ENCODE measurements at places on chromosomes 12 and 14. TPM values are rescaled to one million over a fixed set of nuclear protein-coding genes. Genes with fewer than 3 reads are reported as not detected.

GRCh38 chr14:35628989-35629388, 95.0 kb downstream of the INSM2 start:
- no peaks in the 10 kb centered on the region for H3K36me3 ChIP-seq
- H3K4me1 ChIP-seq, result peaks cover 5% of the 10 kb centered on the region
- no peak overlapping the region for H3K4me3 ChIP-seq

- no peaks in the 10 kb centered on the region for H3K36me3 ChIP-seq
- peaks cover 15% of the 10 kb centered on the region for H3K4me1 ChIP-seq
- peak overlapping the region; percentile 98 for H3K4me3 ChIP-seq
- DNase-seq, result peak; percentile 36
- no peaks in the 10 kb centered on the region for H3K27me3 ChIP-seq
- H3K27ac ChIP-seq, result peak overlapping the region; percentile 95
Measured at GRCh38 chr12:112380663-112381405, 1.4 kb downstream of the HECTD4 start.

DNA sequence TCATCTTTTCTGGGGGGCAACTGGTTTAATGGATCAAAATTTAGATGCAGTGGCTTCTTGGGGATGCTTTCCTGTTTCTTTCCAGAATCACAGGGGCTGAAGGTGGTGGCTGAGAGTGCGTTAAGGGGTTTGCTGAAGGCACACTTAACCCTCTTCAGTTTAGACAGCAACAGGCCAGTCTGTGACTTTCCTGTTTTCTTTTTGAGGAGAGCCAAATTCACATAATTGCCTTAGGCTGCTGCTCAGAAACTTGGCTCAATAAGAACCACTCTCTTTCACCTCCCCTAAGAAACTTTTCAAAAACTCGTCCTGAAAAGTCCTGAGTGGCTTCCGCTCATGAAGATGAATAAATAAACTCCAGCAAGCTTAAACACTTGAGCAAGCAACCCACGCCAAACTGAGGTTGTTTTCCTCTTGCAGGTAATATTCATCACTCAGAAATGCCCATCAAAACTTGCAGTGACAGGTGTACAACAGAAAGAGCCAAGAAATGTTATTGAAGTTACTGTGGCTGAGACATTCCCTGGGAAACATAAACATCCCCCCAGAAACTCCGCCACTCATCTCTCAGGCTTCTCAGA, 510.4 kb downstream of the TMEM132D start:
- DNase-seq, result no peak
- H3K27ac ChIP-seq, result no peak overlapping the region
- no peaks in the 10 kb centered on the region for H3K27me3 ChIP-seq
- no peak overlapping the region for H3K4me3 ChIP-seq
- peaks cover 45% of the 10 kb centered on the region for H3K36me3 ChIP-seq
- no peaks in the 10 kb centered on the region for H3K4me1 ChIP-seq

- no peak for DNase-seq
- no peak overlapping the region for H3K27ac ChIP-seq
- peaks cover 59% of the 10 kb centered on the region for H3K36me3 ChIP-seq
- H3K4me3 ChIP-seq, result no peak overlapping the region
- no peaks in the 10 kb centered on the region for H3K27me3 ChIP-seq
Measured at GRCh38 chr12:9636150-9636850, 28.6 kb upstream of the KLRB1 start.

DNA sequence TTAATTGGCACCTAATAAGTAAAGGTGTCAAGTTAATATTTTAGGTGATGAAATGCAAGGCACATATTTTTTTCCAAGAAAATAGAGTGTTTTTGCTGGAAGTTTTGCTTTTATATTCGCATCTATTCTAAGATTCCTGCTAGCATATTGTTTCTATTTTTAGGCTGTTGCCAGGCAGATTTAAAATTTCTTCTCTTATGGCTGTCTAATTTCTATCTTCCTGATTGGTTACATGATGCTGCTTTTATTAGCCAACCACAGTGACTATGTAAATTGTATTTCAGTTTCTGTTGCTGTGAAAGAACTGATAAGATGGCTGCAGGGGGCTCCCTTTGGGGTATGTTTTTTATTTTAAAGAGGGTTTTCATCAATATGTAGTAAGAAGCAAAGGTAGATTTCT, 42.7 kb downstream of the ATF7IP start:
- H3K27ac ChIP-seq, result peak overlapping the region; percentile 74
- H3K4me3 ChIP-seq, result no peak overlapping the region
- peaks cover 42% of the 10 kb centered on the region for H3K4me1 ChIP-seq
- no peak for DNase-seq
- H3K27me3 ChIP-seq, result no peaks in the 10 kb centered on the region

- H3K27ac ChIP-seq, result no peak overlapping the region
- H3K4me3 ChIP-seq, result no peak overlapping the region
- no peaks in the 10 kb centered on the region for H3K36me3 ChIP-seq
- DNase-seq, result no peak
- no peaks in the 10 kb centered on the region for H3K27me3 ChIP-seq
Measured at GRCh38 chr12:91219919-91220318, 37.3 kb upstream of the DCN start.

DNA sequence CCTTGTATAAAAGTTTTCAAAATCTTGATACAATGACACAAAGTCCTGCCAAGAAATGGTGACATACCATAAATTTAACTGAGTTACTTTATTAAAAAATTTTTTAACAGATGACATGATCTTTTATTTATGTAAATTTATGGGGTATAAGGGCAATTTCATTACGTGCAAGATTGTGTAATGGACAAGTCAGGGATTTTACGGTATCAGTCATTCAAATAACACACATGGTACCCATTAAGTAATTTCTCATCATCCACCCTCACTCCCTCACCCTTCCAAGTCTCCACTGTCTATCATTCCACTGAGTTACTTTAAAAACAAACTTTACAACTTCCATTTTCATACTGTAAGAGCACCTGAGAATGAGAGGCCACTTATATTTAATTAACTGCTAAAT, 37.4 kb downstream of the SPTLC2 start:
- H3K4me3 ChIP-seq, result no peak overlapping the region
- peak overlapping the region; percentile 4 for H3K27ac ChIP-seq
- no peak for DNase-seq
- peaks cover 4% of the 10 kb centered on the region for H3K4me1 ChIP-seq
- no peaks in the 10 kb centered on the region for H3K27me3 ChIP-seq
- peaks cover 15% of the 10 kb centered on the region for H3K36me3 ChIP-seq

GRCh38 chr14:99212646-99213045, 59.4 kb downstream of the BCL11B start:
- no peak for DNase-seq
- H3K27ac ChIP-seq, result no peak overlapping the region
- no peaks in the 10 kb centered on the region for H3K36me3 ChIP-seq
- H3K27me3 ChIP-seq, result no peaks in the 10 kb centered on the region
- H3K4me1 ChIP-seq, result peaks cover 40% of the 10 kb centered on the region
- no peak overlapping the region for H3K4me3 ChIP-seq

DNA sequence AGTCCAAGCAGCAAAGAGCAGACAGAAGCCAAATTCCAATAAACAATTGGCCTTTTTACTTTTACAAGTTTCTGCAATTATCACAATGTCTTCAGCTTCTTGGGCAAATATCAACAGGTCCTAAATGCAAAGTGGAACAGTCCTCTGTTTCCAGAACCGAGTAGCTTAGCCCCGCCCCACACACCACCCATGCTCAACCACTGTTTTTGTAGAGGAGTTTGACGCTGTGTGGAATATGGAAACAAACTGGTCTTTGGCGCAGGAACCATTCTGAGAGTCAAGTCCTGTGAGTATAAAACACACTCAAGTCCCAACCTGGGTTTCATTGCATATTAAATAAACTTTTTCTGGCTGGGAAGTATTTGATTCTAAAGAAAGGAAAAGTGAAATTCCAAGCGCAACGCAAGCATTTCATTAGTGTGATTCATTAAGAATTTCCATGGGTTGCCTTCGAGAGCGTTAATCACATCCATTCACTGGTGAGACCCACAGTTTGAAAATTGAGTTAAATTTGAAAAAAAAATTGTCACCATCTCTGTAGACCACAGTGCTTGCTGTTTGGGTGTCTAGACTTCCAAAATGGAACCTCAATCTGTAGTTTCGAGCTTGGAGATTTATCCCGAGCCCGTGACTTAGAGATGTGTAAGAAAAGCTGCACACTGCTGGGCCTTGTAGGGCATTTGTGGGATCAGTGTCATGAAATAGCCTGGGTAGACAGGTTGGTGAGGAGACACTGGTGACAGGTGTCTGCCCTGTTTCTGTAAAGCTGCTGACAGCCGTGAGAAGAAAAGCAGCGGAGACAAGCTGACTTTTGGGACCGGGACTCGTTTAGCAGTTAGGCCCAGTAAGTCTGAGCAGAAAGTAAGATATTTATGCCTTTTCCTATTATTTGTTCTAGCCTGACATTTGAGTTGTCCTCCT, 96.1 kb downstream of the DAD1 start:
- peaks cover 20% of the 10 kb centered on the region for H3K4me1 ChIP-seq
- H3K27me3 ChIP-seq, result peaks cover 4% of the 10 kb centered on the region
- H3K27ac ChIP-seq, result no peak overlapping the region
- no peak overlapping the region for H3K4me3 ChIP-seq

GRCh38 chr14:29166507-29166906, 399.9 kb downstream of the FOXG1 start:
- H3K36me3 ChIP-seq, result no peaks in the 10 kb centered on the region
- no peaks in the 10 kb centered on the region for H3K27me3 ChIP-seq
- H3K27ac ChIP-seq, result no peak overlapping the region
- H3K4me1 ChIP-seq, result no peaks in the 10 kb centered on the region

- peaks cover 33% of the 10 kb centered on the region for H3K4me1 ChIP-seq
- DNase-seq, result no peak
- no peak overlapping the region for H3K27ac ChIP-seq
- H3K27me3 ChIP-seq, result peaks cover 39% of the 10 kb centered on the region
Measured at GRCh38 chr12:111028830-111029229, 108.5 kb upstream of the MYL2 start.

- H3K4me1 ChIP-seq, result peaks cover 21% of the 10 kb centered on the region
- H3K27me3 ChIP-seq, result no peaks in the 10 kb centered on the region
- H3K27ac ChIP-seq, result no peak overlapping the region
- no peak overlapping the region for H3K4me3 ChIP-seq
- H3K36me3 ChIP-seq, result no peaks in the 10 kb centered on the region
- DNase-seq, result no peak
Measured at GRCh38 chr12:87612996-87613395, 416.2 kb downstream of the C12orf50 start.

DNA sequence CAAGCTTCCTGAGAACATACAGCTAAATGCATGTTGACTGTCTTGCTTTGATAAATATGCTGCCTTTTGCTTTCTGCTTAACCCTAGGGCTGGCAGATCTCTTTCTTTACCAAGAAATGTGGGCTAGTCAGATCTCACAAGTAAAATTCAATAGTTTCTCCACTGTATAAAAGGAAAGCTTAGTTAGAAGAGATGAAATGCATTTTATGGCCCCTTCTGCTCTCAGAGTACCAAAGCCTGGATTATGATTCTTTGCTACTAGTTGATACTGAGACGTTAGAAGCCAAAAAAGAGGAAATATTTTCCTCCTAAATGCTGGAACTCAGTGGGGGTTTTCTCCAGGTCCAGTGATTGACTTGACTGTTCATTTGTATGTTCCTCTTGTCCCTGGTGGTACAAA, 552.7 kb downstream of the SNAPC1 start:
- no peaks in the 10 kb centered on the region for H3K27me3 ChIP-seq
- H3K36me3 ChIP-seq, result no peaks in the 10 kb centered on the region
- no peak overlapping the region for H3K4me3 ChIP-seq
- H3K27ac ChIP-seq, result no peak overlapping the region
- H3K4me1 ChIP-seq, result no peaks in the 10 kb centered on the region
- no peak for DNase-seq

DNA sequence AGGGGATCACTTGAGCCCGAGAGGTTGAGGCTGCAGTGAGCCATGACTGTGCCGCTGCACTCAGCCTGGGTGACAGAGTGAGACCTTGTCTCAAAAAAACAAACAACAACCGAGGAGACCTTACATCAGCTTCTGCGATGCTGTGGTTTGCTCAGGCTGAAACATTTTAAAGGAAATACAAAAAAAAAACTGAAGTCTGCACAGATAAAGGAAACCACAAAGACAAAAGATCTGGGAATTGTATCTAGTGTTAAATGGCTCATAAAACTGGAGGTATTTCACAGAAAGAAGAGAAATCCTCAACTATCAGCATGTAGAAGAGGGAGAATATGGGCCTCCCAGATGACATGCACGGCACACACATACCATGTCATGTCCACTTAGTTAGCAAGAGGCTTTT, 60.3 kb upstream of the VPS33A start:
- H3K36me3 ChIP-seq, result peaks cover 4% of the 10 kb centered on the region
- H3K4me3 ChIP-seq, result no peak overlapping the region
- no peak overlapping the region for H3K27ac ChIP-seq
- H3K27me3 ChIP-seq, result no peaks in the 10 kb centered on the region
- no peak for DNase-seq

GRCh38 chr12:153080-153746, 60.7 kb downstream of the SLC6A12 start:
- H3K4me1 ChIP-seq, result peaks cover 31% of the 10 kb centered on the region
- peak; percentile 87 for DNase-seq
- H3K27me3 ChIP-seq, result no peaks in the 10 kb centered on the region
- H3K36me3 ChIP-seq, result no peaks in the 10 kb centered on the region
- peak overlapping the region; percentile 45 for H3K4me3 ChIP-seq

SPSB2 gene
- total RNA-seq, result 25.5 TPM

PIK3C2G gene
- total RNA-seq, result not detected

KRT75 gene
- total RNA-seq, result not detected

SRRM4 gene
- 0.96 TPM for total RNA-seq

IPO4 gene
- total RNA-seq, result 128 TPM

TAS2R13 gene
- 0.37 TPM for total RNA-seq

PLEKHD1 gene
- total RNA-seq, result 1.0 TPM

Measured in WTC11 (cell line).